ENCODE measurements at places on chromosomes 7 and 10.
A peak's percentile ranks its signal among the peaks of the same experiment; 100 is the strongest.

DNA sequence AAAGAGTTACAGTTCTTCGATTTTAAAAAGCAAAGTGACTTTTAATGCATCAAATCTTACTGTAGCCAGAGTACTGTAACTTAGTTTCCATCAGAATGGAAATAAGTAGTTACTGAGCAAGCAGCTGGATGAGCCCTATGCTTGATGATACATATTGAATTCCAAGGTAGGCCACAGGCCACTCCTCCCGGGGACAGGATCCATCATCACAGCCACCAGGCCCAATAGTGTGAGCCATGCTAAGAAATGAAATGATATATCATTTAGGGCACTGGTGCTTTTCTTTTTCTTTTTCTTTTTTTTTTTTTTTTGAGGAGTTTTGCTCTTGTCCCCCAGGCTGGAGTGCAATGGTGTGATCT lies 42.9 kb upstream of the TOMM7 start:
- no peak for DNase-seq

DNA sequence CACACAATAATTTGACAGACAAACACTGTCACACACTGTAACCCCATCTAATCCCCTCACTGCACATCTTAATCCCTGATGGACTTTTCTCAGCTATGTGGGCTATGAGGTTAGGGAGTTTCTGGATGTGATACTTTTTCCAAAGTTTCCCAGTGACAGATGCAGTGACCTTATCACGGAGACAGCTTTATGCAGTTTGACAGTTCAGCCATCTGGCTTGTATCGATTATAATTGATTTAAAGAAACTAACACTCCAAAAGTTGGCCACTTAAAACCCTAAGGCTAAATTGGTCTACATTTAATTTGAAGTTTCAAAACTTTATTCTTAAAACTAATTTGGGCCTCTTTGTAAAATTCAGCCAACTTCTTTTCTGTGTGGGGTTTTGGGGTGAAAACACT lies 196.7 kb downstream of the SDK1 start:
- no peak for DNase-seq

DNA sequence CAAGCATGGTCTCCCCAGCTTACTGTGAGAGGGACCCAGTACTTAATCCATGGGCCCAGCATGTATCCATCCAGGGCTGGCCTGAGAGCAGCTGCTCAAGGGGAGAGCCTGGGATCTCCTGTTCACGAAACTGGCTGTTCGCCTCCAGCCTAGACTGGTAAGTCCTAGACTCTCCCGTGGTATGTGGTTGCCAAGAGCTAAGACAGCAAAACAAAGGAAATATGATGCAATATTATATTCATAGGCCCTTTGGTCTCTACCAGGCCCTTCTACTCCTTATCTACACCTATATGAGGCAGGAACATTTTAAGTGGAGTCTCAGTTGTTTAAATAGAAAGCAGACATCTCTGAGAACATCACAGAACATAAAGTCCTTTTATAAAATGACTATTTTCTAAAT lies 28.9 kb upstream of the STK17A start:
- DNase-seq: no peak

GRCh38 chr7:127392182-127392565 lies 334 bp downstream of the ZNF800 start:
- DNase-seq: peak; percentile 65

GRCh38 chr7:30276203-30276900 lies 8.0 kb upstream of the ZNRF2 start:
- peak; percentile 29 for DNase-seq

- no peak for DNase-seq
These were observed 61.9 kb downstream of the CAMK2B start for GRCh38 chr7:44263326-44264082.

- no peak for DNase-seq
These were observed 104.4 kb upstream of the PHYHIPL start for GRCh38 chr10:59072038-59072437.

DNA sequence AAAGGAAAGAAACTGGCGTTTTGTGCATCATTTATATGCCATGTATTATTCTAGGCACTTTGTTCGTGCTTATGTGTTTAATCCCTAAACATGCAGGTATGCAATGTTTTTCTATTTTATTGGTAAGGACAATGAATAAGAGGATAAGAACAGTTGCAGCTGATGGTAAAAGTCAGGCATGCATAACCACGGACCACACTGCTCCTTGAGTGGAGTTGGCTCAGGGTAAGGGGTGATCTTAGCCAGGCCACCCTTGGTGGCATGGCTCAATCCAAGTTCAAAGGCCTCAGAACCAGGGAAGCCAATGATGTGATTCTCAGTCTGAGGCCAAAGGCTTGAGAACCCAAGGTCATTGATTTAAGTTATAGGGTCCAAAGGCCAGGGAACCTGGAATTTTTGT lies 1068.1 kb downstream of the NRG3 start:
- DNase-seq: no peak

DNA sequence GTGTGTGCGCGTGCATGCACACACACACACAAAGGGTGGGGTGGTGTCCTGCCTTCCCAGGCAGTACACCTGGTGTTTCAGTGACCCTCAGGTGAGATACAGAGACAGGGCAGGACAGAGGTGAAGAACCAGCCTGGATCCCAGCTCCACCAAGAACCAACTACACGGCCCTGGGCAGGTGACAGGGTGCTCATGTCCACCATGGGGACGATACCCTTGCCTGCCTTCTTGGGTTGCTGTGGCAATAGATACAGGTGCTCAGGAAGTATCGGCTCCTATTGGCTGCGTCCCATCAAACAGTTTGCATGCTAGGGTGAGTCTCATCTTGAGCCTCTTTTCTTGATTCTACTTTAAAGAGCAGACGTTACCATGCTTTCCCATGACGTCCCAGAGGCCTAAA lies 33.7 kb upstream of the CXCL12 start:
- DNase-seq: no peak

DNA sequence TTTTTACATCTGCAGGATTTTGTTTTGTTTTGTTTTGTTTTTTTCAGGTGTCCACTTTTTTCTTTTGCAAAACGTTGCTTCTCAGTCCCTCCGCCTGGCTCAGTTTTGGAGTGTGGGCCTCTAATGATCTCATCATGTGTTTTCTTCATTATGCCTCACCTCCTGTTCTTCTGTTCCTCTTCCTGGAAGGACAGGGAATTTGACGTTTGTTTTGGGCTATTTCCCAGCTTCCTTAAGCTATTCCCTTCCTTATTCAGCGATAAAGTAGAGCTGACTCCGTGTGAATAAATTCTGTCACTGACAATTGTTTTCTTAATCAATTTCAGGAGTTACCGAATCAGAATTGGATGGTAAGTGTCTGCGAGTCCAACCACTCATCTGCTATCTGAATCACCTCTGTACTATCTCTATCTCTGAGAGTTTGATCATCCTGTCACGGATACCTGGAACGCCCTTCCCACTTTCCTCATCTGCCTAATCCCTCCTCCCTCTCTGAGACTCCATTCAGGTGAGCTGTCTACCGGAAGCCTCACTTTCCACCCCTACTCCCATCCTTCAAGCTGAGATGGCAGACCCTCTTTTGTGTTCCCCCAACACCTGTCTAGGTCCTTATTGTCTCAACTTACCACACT lies 218.4 kb downstream of the GATA3 start:
- no peak for DNase-seq

- no peak for DNase-seq
These were observed 573.0 kb upstream of the IGFBP3 start for GRCh38 chr7:46494028-46494427.

- DNase-seq: no peak
These were observed 321.8 kb downstream of the DPP6 start for GRCh38 chr7:154373956-154374355.

Data from stimulated activated CD4-positive, alpha-beta T cell treated with anti-CD3 and anti-CD28 coated beads, Interleukin-12 subunit alpha, Interleukin-12 subunit beta, amount 100 ng/mL, for 4 hours (primary cell).